Stimulated activated CD8-positive, alpha-beta memory T cell treated with anti-CD3 and anti-CD28 coated beads, Interleukin-4, amount 100 ng/mL, for 48 hours (primary cell): ENCODE measurements at places on chromosomes 7 and 10.

GRCh38 chr7:12314199-12314598, 89.5 kb downstream of the VWDE start:
- no peak for DNase-seq

- DNase-seq, result peak; percentile 25
These were observed 20.9 kb downstream of the AKR1D1 start for GRCh38 chr7:138097064-138097741.

- DNase-seq, result no peak
These were observed 56.0 kb downstream of the GSAP start for GRCh38 chr7:77360104-77360503.

DNA sequence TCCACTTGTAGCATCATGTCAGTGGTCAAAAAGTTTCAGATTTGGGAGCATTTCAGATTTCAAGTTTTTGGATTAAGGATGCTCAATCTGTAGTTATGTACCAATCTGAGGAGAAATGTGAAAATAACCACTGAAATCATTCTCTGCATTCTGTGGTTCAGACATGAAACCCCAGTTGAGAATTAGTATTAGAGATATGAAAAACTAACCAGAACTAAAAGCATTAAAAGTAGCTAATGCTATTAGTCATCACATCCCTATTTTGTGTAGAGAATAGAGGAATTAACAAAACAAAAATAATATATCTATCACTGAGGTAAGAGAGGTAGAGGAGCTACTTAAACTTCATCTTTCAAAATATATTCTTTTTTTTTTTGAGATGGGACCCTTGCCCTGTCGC, 28.0 kb downstream of the MICU1 start:
- no peak for DNase-seq

DNA sequence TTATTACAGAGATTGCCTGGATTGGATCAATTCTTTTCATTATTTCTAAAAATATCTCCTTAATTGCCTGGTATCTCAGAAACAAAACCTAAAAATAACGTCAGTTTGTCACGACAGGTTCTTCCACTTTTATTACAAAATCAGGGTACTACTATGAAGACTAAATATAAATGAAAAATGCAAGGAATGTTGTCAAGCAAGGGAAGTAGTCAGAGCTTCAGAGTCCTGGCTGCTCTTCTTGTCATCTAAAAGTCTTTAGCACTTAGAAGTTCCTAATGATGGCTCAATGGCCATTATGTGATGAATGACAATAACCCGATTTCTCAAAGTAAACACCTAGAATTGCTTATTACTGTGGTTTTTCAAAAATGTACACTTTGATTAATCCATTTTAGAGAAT, 192.2 kb downstream of the SEMA3A start:
- DNase-seq, result no peak

DNA sequence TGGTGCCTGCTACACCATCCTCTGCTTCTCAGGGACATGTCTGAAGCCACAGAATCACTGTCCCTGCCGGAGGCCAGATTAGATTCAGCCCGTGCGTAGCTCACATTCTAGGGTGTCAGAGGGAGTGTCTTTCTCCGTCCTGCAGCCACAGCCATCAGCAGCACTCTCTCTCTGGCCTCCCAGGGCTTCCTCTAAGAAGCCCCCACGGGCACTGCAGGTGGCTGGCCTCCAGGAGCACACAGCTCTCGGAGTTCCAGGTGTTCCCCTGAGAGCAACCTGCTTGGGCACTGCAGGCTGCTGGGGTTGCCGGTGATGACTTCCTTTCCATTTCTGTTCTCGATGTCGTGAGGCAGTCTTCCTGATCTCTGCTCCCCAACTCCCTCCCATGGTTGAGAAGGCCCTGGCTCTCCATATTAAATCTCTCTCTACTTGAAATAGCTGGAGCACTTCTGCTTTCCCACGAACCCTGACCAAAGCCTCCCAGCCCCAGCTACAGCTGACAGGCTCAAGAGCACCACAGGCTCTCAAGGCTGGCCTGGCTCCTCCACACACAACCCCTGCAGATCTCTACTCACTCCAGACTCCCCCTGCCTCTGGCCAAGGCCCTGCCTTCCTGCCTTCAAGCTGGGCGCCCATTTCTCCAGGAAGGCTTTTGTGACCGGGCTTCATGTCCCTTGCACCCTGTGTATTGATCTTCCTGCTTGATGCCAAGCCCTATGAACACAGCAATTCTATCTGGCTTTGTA, 49.0 kb upstream of the TMEM72 start:
- no peak for DNase-seq

GRCh38 chr10:23075672-23076071, 19.7 kb upstream of the MSRB2 start:
- no peak for DNase-seq

- DNase-seq, result no peak
These were observed 1567.3 kb upstream of the LRRTM3 start for GRCh38 chr10:65358565-65358964.

DNA sequence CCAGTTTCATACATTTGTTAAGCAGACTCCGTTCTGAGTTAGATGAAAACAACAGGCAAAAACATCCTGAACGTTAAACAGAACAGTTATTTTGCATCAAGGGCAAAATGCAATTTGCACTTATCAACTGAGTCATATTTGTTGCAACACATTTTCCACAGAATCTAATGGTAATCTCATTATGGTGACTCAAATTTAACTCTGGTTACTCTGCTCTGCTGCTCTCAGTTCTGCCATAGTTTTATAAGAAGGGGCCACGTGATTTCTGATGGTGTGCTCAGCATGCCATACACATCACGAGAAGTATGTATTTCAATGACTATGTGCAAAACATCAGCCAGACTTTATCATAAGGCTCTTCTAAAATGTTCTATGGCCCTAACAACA, 148.8 kb downstream of the CHCHD3 start:
- no peak for DNase-seq

GRCh38 chr10:96671211-96671890, 49.0 kb downstream of the PIK3AP1 start:
- DNase-seq, result no peak

DNA sequence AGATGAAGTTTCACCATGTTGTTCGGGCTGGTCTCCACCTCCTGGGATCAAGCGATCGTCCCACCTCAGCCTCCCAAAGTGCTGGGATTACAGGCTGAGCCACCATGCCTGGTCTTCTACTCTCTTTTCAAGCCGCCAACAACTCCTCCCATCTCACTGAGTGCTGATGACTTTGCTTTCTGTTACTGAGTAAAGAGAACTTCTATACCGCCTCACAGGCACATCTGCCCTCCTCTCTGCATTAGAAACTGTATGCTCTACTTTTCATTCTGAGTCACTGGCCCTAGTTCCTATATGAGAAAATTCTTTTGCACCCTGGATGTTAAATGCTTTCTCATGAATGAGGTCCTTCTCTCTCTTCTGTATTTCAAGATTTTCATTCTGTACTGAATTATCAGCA, 2.2 kb upstream of the ZNF239 start:
- no peak for DNase-seq

DNA sequence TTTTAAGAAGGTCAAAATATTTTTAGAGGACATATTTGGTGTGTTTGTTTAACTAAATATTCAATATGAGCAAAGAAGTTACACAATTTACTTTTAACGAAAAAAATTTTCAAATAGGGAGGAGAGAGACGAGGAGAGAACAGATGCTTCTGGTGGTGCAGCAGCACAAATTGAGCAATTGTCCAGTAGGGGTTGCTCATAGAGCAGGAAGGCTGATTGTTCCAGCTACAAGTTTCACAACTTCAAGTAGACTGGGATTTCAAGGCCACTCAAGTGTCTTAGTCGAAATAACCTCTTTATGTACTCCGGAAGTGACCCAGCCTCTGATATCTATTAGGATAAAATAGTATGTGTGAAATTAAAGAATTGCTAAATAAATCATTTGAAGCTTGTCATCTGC, 197.9 kb downstream of the HDAC9 start:
- DNase-seq, result no peak

DNA sequence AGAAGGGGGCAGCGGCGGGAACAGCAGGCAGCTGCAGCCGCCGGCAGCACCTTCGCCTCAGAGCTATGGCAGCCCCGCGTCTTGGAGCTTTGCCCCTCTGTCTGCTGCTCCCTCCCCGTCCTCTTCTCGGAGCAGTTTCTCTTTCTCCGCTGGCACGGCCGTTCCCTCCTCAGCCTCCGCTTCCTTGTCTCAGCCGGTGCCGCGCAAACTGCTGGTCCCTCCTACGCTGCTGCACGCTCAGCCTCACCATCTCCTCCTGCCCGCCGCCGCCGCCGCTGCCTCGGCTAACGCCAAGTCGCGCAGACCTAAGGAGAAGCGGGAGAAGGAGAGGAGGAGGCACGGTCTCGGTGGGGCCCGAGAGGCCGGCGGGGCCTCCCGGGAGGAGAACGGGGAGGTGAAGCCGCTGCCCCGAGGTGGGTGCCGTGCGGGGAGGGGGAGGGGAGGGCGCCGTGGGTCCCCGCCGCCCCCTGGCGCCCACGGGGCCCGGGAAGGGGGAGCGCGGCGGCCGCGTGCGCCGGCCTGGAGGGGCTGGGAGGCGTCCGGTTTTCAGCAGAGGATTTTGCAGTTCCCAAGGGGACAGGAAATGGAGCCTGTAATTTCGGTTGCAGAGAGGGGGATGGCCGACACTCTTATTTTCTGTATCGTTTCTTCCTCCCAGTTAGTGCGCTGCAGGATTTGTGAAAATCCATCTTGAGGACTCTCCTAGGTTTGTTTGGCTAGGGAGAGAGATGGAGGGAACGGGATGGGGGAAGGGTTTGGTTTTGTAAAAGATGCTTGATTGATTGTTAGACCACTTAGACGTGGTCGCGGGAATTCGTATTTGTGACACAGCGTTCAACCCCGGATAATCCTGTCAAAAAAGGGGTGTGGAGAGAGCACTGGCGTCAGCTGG, 630 bp downstream of the RSBN1L start:
- peak; percentile 77 for DNase-seq

DNA sequence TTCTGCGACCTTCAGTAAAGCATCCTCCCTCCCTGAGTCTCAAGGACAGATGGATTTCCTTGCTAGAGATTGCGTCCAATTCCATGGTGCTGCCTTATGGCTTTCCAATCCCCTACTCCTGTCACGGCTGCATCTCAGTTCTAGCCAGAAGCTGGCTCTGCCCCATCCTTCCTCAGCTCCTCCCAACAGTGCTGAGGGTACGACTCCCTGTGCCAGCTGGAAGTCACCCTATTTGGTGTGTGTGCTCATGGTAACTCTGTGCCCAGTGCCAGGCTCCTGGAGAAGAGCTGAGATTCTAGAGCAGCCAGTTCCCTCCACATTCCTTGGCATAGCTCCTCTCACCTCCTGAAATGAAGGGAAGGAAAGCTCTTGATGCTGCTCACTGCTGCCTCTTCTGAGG, 185.0 kb upstream of the PODXL start:
- no peak for DNase-seq
